M059J (cell line): ENCODE measurements at places on chromosomes 16 and 17. TPM values are rescaled to one million over a fixed set of nuclear protein-coding genes. Genes with fewer than 3 reads are reported as not detected.

The DRC3 gene
- total RNA-seq = 0.12 and 0.69 TPM in 2 replicates

DNA sequence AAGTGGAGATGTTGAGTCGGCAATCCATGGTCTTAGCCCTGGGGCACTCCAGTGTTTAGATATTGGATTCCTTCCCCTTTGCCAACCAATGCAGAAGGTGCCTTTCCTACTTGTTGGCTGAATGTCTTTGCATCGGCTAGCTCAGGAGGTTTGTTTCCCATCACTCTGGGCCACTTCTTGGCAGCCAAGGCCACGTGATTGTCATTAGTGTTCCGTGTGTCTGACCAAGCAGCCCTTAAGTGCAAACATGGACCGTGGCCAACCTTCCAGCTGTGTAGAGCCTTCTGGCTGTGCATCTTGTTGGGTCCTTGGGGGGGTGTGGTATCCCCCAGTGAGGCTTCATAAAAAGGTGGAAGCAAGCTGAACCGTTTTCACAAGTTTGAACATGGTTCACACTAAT, 66.0 kb downstream of the GNAO1 start:
- peak; percentile 10 for DNase-seq

- no peak for DNase-seq
These were observed 191.0 kb downstream of the IRF8 start for GRCh38 chr16:86089991-86090390.

DNA sequence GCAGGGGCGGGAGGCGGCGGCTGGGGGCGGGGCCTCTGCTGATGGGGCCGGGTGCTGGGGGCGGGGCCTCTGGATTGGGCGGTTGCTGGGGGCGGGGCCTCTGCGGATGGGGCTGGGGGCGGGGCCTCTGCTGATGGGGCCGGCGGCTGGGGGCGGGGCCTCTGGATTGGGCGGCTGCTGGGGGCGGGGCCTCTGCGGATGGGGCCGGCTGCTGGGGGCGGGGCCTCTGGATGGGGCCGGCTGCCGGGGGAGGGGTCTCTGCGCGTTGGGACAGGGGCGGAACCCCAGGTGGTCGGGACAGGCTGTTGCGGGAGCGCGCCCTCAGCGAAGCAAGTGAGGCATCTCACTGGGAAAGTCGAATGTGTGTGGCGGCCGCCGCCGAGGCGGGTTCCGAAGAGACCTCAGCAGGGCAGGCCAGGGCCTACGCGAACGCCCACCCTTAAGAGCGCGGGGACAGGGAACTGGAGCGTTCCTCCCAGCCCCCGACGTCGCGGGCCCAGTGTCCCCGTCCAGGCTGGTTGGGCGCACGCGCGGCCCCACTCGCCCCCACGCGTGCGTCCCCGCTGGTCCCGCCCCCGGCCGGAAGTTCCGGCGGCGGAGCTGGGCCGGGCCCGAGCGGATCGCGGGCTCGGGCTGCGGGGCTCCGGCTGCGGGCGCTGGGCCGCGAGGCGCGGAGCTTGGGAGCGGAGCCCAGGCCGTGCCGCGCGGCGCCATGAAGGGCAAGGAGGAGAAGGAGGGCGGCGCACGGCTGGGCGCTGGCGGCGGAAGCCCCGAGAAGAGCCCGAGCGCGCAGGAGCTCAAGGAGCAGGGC, at the start of gene STUB1:
Gene STUB1 (plus strand): TSS at position 597 of the 811 bp plus-strand sequence. CDS start 116 bp downstream, at position 713.
- peak; percentile 78 for DNase-seq
